ENCODE measurements at places on chromosomes 16 and 17. TPM values are rescaled to one million over a fixed set of nuclear protein-coding genes. Genes with fewer than 3 reads are reported as not detected.

Gene PDIA2
- 2.7 TPM for total RNA-seq

Gene ERN1
- 54.4 TPM for total RNA-seq

Gene GNG13
- total RNA-seq, result not detected

Gene MYO15B
- total RNA-seq, result 187 TPM

Gene GP1BA
- total RNA-seq, result not detected

Gene FSCN2
- 0.31 TPM for total RNA-seq

Gene KRT20
- total RNA-seq, result not detected

Gene C16orf96
- total RNA-seq, result not detected

Gene MYH8
- total RNA-seq, result not detected

Gene MARVELD3
- total RNA-seq, result not detected

Gene KRTAP1-5
- total RNA-seq, result not detected

Gene MFSD6L
- total RNA-seq, result 0.24 TPM

Gene CLEC10A
- total RNA-seq, result 18.8 TPM

Gene HBA1
- 160 TPM for total RNA-seq

Gene MMP28
- total RNA-seq, result 65.6 TPM

Gene CCL22
- total RNA-seq, result not detected

Gene OGFOD1
- 33.5 TPM for total RNA-seq

Gene CD300LG
- 73.0 TPM for total RNA-seq

Gene EPX
- not detected for total RNA-seq

Gene TAC4
- total RNA-seq, result not detected

Gene ASIC2
- 0.48 TPM for total RNA-seq

Gene GPR142
- not detected for total RNA-seq

Gene KRT16
- 158 TPM for total RNA-seq

Gene CD300LB
- 0.63 TPM for total RNA-seq

Gene ARL6IP1
- total RNA-seq, result 287 TPM

Gene ABCA6
- total RNA-seq, result 50.2 TPM

Gene PRAC2
- not detected for total RNA-seq

Gene MT3
- not detected for total RNA-seq

Gene NCOR1
- total RNA-seq, result 135 TPM

Gene OR4D1
- not detected for total RNA-seq

Gene SULT1A1
- total RNA-seq, result 59.6 TPM

Gene GPR139
- not detected for total RNA-seq

Gene ITGAX
- total RNA-seq, result 11.7 TPM

Gene SMG1
- total RNA-seq, result 109 TPM

Measured in omental fat pad (tissue), 4 donors.